Kidney (tissue), 22 donors: ENCODE measurements at places on chromosomes 2 and 18.

- no peak for DNase-seq
Measured at GRCh38 chr2:140512106-140512505, 1618.7 kb downstream of the LRP1B start.

DNA sequence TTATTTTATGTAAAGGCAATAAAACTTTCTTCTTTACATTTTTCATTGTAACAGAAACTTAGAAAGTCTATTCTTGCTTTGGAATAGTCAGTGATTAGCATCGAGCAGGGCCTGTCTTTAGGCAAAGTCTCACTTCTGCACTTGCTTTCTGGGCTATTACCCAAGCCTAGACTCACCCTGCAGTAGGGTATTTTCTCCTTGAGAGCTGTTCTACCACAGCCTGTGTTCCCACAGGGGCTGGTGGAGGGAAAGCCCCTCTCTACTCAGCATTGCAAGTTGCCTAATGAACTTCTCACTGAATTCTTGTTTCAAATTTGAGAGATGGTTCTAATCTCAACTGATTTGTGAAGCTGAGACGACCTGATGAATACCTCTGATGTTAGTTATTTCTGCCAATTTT, 111.7 kb upstream of the KLHL14 start:
- DNase-seq: no peak

GRCh38 chr2:10688921-10689807, 611 bp downstream of the NOL10 start:
- DNase-seq: peak; percentile 11

DNA sequence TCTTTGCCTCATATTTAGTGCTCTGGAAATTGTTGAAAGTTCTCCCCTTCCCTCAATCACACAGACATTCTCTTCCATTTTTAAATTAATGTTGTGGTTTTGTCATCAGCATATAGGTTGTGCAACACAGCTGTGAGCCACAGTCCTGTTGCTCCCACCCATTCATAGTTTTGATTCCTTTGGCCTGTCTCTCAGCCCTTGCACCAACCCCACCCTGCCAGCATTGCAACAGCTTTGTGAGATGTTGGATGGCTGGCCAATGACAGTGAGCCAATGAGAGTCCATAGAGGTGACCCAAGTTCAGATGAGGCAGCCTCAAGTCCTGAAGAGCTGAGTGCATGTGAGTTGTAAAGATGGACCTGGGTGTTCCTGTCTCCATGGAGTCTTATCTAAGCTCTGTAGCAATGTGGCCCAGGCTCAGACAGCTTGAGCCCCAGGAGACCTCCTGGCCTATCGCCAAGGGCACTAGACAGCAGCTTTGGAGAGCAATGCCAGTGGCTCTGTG, 775.5 kb downstream of the RNF144A start:
- no peak for DNase-seq

- no peak for DNase-seq
Measured at GRCh38 chr2:120606280-120606679, 129.4 kb upstream of the GLI2 start.

- DNase-seq: no peak
Measured at GRCh38 chr2:156229724-156230362, 102.7 kb downstream of the NR4A2 start.

DNA sequence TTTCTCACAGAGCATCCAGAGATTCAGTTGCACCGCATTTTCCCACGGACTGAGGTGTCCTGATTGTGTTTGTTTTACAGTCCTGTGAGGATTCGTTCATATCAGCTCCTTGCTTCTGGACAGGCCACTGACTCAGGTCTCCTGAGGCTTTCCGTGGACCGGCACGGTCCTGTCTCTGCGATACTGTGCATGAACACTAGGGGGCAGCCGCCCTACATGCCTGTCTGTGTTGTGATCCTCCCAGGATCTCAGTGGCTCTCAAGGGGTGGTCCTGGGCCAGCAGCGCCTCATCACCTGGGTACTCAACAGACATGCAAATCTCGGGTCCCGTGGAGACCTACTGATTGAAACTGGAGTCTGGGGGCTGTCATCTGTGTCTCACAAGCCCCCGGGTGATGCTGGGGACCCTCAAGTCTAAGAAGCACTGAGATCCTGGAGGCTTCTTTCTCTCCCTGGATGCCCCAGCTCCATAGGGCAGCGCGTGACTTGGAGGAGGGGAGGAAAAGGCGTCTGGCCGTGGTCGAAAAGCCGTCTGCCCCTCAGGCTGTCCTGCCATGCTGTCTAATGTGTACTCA, 28.9 kb downstream of the IL1R2 start:
- peak; percentile 94 for DNase-seq

GRCh38 chr2:15770606-15771005, 169.7 kb upstream of the MYCN start:
- no peak for DNase-seq

DNA sequence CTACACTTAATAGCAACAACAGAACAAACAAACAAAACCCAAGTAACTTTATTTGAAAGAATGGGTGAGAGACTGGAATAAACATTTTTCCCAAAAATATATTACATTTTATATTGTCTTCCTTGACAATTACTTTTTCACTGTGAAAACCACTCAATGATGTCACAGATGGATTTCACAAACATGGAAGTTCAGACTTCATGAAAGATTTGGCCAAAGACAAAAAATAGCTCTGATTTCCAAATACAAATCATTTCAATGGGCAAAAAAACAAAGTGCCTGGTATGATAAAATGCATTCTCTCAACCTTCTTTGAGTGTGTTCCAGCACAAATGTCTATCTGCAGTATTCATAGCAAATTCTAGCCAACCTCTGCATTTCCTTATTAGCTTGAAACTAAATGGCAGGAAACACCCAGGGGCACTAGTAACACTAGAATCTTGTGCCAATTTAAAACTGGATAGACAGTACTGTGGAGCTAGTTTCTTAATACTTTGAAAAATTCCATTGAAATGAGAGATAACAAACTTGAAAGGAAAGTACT, 28.5 kb upstream of the NAPG start:
- no peak for DNase-seq

- DNase-seq: no peak
Measured at GRCh38 chr18:59566533-59566971, 130.7 kb downstream of the CCBE1 start.

DNA sequence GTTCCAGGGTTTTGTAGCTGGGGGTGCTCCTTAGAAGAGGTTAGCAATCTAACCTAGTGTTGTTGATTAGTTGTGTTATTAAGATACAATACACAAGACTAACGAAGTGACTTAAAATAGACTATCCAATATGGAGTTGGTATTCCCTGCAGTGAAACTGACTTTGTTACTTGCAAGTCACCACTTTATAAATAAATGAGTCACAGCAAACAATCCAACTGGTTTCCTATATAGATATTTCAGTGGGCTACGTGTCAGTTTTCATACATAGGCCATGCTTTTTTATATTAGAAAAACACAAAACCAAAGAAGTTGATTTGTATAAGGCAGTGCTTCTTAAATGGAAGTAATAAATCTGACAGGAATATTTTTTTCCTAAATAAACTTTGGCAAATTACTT, 274.0 kb downstream of the CAMKMT start:
- no peak for DNase-seq

- no peak for DNase-seq
Measured at GRCh38 chr18:9135912-9136314, 668 bp upstream of the ANKRD12 start.

DNA sequence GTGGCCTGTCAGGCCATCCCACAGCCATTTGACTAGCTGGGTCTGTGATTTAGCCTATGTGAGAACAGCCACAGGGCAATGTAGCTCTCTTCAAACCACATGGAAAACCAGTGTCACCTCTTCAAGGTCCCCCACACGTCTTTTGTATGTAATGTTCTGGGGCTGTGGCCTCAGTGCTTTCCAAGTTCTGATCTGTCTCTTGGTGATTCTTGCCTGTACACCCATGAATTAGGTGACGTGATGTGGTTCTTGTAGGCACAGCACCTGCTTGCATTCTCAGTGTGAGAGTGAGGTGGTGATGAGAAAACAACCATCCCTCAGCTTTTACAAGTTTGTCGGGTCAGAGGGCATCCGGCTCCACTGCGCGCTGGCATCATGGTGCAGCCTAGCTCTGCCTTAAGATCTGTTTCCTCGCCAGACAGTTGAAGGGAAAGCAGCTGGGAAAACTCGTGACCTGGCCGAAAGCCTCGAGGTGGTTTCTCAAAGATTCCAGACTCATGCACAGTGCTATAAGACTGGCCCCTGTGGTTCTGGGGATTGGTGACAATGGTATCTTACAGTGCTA, 125.8 kb downstream of the TANC1 start:
- DNase-seq: no peak

- no peak for DNase-seq
Measured at GRCh38 chr2:106584304-106584954, 97.3 kb downstream of the CD8B2 start.

DNA sequence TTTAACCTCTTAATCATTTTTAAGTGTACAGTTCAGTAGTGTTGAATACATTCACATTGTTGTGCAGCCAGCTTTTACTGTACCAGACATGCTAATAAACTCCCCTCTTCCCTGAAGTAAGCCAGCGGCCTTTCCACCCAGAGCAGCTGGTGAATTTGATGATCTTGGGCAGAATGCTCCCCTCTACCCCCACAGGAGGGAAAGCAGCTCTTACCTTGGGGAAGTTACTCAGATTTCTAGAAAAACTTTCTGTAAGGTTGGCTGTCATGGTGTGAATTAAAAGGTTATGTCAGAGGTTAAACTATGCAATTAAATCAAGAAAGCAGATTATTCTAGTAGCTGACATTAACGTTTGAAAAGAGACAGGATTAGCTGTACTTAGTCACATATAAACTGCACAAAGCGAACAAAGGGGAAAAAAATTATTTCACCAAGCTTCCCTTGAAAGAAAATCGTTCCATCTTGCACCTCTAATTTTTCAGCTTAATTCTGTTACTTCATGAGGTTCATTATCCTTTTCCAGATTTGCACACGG, 398.5 kb upstream of the NRP2 start:
- peak; percentile 88 for DNase-seq

GRCh38 chr2:128734521-128735295, 416.0 kb upstream of the HS6ST1 start:
- DNase-seq: no peak

DNA sequence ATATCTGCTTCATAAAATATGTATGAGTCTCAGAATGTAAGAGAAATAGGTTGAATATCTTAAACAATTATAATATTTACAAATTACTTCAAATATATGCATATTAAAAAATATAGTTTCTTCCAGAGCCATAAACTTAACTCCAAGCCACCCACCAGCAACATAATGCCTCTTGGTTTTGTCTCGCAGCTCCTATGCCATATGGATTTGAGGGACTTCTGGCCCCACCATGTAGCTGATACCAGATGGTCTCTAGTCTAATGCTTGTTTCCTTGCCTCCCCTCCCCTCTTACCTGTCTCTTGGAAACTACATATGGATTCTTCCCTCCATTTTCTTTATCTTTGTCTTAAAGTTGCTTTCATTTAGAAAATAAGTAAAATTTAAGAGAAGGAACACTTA, 114.3 kb downstream of the GCA start:
- no peak for DNase-seq

GRCh38 chr18:13791181-13791580, 32.8 kb upstream of the MC5R start:
- no peak for DNase-seq

GRCh38 chr2:70868970-70869369, 33.4 kb upstream of the CD207 start:
- DNase-seq: no peak

GRCh38 chr2:8196316-8196715, 485.5 kb upstream of the ID2 start:
- DNase-seq: no peak

GRCh38 chr18:63823516-63824219, 48.5 kb downstream of the SERPINB7 start:
- DNase-seq: no peak

GRCh38 chr18:47758000-47758399, 172.5 kb downstream of the SMAD2 start:
- no peak for DNase-seq

GRCh38 chr2:230441227-230441897, 25.4 kb downstream of the SP100 start:
- no peak for DNase-seq

DNA sequence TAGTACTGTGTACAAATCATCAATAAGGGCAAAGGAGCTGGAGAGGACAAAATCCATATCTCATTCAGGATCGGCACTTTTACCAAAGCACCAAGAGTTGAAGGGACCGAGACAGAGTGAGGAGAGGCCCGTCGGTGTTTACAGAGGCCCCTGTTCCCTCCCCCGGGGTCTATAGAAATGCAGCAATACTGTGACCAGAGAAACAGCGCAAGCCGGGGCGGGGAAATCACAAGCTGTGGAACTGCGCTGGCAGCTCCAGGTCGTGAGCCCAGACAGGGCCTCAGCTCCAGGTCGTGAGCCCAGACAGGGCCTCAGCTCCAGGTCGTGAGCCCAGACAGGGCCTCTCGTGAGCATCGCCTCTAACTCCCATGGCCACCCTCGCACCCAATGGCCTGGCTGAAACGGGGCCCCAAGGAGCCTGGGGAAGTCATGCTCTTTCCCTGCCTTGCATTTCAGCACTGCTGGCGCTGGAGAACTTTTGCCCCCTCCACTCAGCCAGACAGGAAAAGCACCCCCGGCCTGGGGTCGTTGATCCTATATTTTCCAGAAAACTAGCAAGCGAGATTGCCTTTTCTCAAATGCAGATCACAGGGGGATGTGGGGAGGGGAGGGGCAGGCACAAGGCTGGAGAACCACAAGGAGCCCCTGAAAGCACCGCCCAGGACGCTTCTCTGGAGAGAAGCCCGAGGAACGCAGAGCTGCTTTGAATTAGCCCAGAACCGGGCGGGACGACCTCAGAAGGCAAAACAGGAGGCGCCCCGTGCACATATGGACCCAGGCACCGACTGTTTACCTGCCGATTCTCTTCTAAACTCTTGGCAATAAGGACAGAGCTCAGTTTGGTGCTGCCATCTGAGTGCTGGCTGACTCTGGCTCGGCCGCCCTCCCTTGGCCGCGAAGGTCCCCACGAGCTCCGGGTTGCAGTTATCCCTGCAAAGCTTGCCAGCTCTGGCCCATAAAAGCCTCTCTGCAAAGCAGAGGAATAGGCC, 223.7 kb downstream of the ACKR3 start:
- peak; percentile 85 for DNase-seq

DNA sequence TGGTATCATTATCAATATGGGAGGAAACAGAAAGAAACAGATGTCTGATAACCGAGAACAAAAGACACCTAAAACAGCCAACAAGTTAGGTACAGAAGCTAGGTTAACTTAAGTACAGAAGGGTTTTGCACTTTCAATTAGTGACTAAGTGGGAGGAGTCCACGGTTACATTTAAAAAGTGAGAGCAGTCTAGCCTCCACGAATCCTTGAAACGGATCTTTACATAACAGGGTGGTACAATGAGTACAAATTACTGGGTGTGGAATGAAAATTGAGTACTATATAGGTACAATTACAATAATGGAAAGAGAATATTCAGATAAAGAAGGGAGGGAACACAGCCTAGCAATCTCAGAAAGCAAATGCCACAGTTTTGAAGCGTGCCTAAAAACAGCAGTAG, 76.6 kb downstream of the TLK1 start:
- peak; percentile 19 for DNase-seq

DNA sequence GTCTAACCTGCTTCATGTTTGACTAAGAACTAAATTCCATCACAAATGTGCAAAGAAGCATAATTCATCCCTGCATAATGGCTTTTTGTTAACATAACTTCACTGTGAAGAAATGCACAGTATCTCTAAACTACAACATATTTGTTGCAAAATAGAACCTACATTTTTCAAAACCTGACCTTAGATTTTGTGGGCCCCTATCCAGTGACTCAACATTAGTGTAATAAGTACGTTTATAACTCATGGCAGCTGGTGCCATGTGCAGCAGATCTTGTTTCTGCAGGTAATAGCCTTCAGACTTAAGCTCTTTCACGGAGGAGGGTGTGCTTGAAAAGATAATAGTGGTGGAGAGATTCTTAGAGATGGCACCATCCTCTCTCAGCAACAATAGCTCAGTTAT, 28.6 kb upstream of the VWC2L start:
- no peak for DNase-seq
